ENCODE measurements at places on chromosomes 12 and 14. TPM values are rescaled to one million over a fixed set of nuclear protein-coding genes. Genes with fewer than 3 reads are reported as not detected.

Gene MANSC4
- not detected for total RNA-seq

Gene IL26
- total RNA-seq: not detected

DNA sequence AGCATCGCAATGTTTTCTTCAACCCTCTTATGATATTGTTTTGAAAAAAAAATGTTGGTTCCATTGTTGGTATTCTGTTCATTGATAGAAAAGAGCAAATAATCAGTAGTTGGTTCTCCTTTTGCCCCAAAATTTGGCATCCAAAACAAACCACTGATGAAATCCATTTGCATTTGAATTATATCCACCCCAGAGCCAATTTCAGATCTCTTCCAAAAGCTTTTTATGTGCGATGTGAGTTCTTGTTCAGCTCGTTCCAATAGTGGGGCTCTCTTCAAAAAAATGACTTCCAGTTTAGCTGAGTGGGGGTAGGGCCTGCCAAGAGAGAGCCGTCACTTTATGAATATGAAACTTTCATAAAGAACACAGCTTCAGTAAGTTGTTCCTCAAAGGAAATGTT is 130.7 kb downstream of the DIO2 start:
- no peak for DNase-seq

- no peak for DNase-seq
Measured at GRCh38 chr12:4975574-4975973, 65.9 kb downstream of the KCNA1 start.

- DNase-seq: no peak
Measured at GRCh38 chr12:46359667-46360280, 12.8 kb downstream of the SLC38A2 start.

- no peak for DNase-seq
Measured at GRCh38 chr12:47802312-47802711, 17.4 kb downstream of the HDAC7 start.

DNA sequence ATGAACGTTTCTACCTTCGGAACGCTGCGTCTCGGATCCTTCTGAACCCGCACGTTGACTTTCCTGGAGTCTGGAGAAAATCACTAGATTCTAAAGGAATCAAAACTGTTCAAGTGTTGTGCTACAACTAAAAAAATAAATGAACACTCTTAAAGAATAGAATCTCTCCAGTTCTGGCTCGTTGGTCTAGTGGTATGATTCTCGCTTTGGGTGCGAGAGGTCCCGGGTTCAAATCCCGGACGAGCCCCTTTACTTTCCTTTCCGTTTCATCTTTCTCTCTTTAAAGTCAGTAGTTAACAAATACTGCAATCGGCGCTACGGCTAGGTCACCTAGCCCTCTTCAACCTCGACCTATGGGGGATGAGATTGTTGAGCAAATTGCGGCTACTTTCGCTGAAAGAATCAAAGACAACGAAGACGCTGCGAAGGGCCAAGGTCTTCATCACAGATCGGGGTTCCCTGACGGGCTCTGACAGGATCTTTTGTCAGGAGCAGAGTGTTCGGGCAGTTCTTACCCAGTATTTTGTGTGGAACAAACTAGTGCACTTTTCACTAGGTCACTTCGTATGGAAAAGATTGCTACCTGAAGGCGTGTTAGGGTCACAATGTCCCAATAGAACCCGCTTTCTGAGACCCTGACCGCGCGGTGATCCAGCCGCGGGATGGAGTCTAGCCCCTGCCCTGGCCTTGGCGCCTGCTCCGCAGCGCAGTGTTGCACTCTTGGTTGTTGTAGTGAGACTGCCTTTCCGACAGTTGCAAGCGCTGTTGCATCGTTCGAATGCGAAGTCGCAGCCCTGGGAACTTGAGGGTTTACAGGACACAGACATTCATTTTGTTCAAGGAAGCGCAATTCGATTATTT is 8.4 kb downstream of the OR6S1 start:
- DNase-seq: peak; percentile 61

- no peak for DNase-seq
Measured at GRCh38 chr12:131409211-131409610, 301.7 kb upstream of the SFSWAP start.

Gene C1QL4
- total RNA-seq: 0.63 TPM

GRCh38 chr14:51848120-51848519 is 12.3 kb upstream of the GNG2 start:
- no peak for DNase-seq

Gene VDR
- not detected for total RNA-seq

GRCh38 chr14:77761205-77761931 is 412 bp upstream of the SNW1 start:
- DNase-seq: peak; percentile 12

DNA sequence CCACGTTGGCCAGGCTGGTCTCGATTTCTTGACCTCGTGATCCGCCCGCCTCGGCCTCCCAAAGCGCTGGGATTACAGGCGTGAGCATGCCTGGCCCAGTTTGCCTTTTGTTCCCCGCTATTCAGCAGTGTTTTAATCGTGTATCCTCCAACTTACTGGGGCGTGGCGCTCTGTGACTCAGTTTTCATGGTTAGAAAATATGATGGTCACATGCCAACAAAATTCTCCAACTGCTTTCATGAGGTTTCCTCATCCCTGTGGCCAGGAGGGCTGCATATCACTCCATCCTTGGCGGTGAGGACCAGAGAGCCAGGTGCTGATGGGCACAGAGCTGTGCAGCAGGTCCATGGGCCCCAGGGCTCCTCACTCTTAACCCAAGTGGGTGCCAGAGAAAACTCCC is 33.0 kb upstream of the PRMT8 start:
- DNase-seq: no peak

DNA sequence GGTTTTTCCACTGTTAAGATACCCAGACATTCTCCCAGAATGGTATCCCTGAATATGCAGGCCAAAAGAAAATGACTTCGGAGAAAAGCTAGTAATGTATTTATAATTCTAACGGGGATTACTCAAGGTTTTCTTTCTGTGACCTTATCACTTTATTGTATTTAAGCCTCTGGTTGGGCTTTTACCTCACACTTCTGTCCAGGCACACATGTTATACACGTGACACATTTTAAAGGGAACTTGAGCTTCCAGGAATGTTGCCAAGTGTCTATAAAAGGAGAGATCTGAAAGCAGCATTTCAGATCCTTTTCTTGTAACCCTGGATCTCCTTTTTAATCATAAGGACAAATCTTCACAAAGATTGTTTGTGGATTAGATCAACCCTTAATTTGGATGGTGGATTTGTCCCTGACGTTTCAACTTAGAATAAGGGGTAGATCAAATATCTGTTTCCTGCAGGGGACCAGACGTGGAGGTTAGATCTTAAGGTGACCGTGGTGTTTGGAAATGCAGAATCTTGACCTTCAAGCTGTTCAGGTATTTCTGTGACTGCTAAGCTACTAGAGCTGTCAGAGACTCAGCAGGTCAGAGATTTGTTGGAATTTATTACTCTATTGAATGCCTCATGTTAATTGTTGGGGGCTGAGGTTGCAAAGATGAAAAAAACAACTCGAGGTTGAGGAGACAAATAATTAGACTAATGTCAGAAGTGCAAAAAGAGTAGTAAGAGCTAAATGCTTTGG is 1.5 kb downstream of the CIPC start:
- no peak for DNase-seq

Gene PMCH
- not detected for total RNA-seq

DNA sequence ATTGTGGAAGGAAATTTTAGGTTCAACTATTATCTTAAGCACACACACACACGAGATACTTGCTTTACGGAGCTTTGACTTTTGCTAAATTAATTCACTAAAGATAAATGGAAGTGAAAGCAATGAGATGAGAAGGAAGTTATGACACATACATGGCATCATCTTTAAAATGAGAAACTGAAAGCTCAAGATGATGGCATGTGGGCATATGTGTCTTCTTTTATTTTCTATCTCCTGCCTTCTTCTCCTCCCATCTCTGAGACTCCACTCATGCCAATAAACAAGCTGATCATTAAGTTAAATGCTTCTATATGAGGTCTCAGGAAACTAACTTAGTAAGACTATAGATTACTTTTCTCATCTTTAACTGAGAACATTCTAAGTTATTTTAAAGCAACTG is 216.7 kb downstream of the MED13L start:
- no peak for DNase-seq

- DNase-seq: no peak
Measured at GRCh38 chr12:81114226-81114625, 36.3 kb downstream of the ACSS3 start.

Gene NKX2-1
- total RNA-seq: not detected

- DNase-seq: no peak
Measured at GRCh38 chr12:50780013-50780412, 16.1 kb downstream of the ATF1 start.

Gene GPD1
- 0.16 TPM for total RNA-seq
